ENCODE measurements at places on chromosomes 5 and 9. TPM values are rescaled to one million over a fixed set of nuclear protein-coding genes. Genes with fewer than 3 reads are reported as not detected.

CCDC180 gene
- 9.6 TPM for total RNA-seq

- no peak for DNase-seq
- H3K4me1 ChIP-seq: no peaks in the 10 kb centered on the region
- H3K27ac ChIP-seq: no peak overlapping the region
- no peaks in the 10 kb centered on the region for H3K27me3 ChIP-seq
- H3K36me3 ChIP-seq: no peaks in the 10 kb centered on the region
- no peak overlapping the region for H3K4me3 ChIP-seq
These were observed 979.1 kb upstream of the CTNND2 start for GRCh38 chr5:12883395-12883794.

DNA sequence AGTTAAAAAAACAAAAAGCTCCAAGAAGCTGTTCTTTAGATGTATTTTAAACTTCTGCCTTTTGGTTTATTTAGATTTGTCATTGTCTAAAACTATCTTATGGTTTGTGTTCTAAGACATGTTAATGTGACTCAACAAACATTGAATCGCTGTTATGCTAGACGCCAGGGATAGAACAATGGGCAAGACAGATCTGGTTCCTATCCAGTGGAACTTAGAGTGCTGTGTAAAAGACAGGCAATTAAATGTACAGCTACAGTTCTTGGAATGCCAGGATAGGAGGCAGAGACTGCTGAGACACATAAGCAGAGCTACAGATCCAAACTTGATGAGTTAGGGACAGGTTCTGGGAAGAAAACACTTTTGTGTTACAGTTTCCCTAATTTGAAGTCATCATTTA lies 22.4 kb downstream of the LYRM7 start:
- H3K4me1 ChIP-seq: no peaks in the 10 kb centered on the region
- peaks cover under 1% of the 10 kb centered on the region for H3K36me3 ChIP-seq
- H3K4me3 ChIP-seq: no peak overlapping the region
- H3K27ac ChIP-seq: no peak overlapping the region
- no peaks in the 10 kb centered on the region for H3K27me3 ChIP-seq

DNA sequence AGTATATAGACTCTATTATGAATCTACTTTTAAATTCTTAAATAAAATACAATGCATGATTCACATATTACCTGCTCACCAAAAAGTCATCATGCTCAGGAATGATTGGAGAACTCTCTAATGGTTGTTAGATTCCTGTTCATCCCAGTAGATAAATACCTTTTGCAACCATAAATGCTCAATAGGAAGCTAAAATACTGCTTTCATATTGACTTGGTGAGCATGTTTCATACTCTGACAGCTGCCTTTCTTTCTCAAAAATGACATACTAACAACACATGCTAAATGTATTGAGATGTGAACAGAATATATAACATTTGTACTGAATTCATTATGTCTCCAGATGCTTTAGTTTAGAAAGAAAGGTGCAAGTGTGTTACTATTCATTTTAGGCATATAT lies 79.6 kb upstream of the SLCO6A1 start:
- H3K4me3 ChIP-seq: no peak overlapping the region
- no peaks in the 10 kb centered on the region for H3K4me1 ChIP-seq
- DNase-seq: no peak
- no peaks in the 10 kb centered on the region for H3K36me3 ChIP-seq
- no peaks in the 10 kb centered on the region for H3K27me3 ChIP-seq

DNA sequence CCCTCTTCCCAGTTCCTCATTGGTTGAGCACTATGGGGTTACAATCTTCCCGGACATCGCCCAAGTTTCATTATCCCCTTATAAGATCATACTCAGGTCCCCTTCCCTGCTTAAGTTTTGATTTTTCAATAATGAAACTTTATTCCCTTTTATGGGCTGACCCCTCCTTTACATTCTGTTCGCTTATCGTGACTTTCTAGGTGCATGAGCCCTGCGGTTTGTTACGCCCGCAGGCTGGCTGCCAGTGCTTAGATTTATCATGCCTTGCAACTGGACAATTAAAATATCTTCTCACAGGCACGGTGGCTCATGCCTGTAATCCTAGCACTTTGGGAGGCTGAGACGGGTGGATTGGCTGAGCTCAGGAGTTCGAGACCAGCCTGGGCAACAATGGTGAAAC lies 127.9 kb upstream of the FER start:
- no peaks in the 10 kb centered on the region for H3K4me1 ChIP-seq
- no peaks in the 10 kb centered on the region for H3K36me3 ChIP-seq
- DNase-seq: no peak
- H3K27ac ChIP-seq: no peak overlapping the region
- no peaks in the 10 kb centered on the region for H3K27me3 ChIP-seq

- no peaks in the 10 kb centered on the region for H3K36me3 ChIP-seq
- DNase-seq: peak; percentile 17
- H3K4me1 ChIP-seq: peaks cover 6% of the 10 kb centered on the region
- no peaks in the 10 kb centered on the region for H3K27me3 ChIP-seq
- H3K4me3 ChIP-seq: no peak overlapping the region
- H3K27ac ChIP-seq: no peak overlapping the region
These were observed 981.2 kb downstream of the TLE4 start for GRCh38 chr9:80552931-80553330.

DNA sequence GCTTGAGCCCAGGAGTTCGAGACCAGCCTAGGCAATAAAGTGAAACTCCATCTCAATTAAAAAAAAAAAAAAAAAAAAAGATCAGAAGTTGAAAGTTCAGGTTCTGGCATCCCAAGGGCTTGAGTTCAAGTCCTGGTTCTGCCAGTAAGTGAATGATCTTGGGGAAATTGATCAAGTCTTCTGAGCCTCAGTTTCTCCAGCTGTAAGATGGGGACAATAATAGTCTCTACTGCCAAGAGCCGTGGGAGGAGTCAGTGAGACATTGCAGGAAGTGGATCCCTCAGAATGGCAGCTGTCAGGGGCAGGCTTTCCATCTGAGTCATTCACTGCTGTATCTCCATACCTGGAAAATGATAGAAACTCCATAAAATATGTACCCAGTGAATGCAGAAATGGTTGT lies 37.8 kb upstream of the FUBP3 start:
- H3K4me1 ChIP-seq: peaks cover 7% of the 10 kb centered on the region
- no peak for DNase-seq
- H3K4me3 ChIP-seq: no peak overlapping the region
- H3K36me3 ChIP-seq: no peaks in the 10 kb centered on the region
- no peak overlapping the region for H3K27ac ChIP-seq
- peaks cover 69% of the 10 kb centered on the region for H3K27me3 ChIP-seq

DNA sequence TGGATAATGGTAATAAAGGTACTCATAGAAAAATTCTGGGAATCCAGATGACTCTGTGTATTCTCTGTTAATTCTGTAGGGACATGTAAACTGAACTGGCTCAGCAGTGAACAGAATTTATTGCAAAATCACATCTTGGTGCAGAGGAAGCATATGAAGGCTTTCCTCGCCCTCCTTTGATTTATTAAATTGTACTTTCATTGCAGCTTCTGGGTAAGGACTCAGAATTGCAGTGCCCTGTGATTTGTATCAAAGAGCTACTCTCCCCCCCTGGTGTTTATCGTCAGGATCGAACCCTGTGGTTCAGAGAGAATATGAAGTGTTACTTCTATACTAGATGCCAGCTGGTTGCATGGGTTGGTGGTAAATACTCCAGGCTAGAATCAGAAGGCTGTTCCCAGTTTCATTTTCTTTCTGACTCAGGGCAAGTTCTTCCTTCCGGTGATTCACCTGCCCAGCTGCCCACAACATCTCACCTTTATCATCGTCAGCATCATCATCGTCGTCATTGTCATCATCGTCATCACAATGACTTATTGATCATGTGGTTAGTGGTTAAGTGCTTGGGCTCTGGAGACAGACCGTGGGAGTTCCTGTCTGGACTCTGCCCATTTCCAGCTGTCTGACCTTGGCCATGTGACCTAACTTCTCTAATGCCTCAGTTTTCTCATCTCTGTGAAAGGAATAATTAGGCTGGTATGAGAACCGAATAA lies 238.8 kb downstream of the ARHGAP26 start:
- H3K4me3 ChIP-seq: no peak overlapping the region
- no peaks in the 10 kb centered on the region for H3K27me3 ChIP-seq
- no peak overlapping the region for H3K27ac ChIP-seq

Measured in tibial nerve (tissue), 4 donors.